ENCODE measurements at places on chromosomes 5 and 9.

DNA sequence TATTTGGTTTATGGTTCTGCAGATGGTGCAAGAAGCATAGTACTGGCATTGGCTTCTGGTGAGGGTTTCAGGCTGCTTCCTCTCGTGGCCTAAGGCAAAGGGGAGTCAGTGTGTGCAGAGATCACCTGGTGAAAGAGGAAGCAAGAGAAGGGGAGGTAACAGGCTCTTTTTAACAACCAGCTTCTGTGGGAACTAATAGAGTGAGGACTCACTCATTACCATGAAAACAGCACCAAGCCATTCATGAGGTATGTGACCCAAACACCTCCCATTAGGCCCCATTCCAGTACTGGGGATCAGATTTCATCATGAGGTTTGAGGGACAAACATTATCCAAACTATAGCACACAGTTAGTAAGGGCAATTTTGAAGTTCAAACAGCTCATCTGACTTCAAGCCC lies 263.5 kb downstream of the TMEM38B start:
- DNase-seq = no peak

- DNase-seq = peak; percentile 42
Measured at GRCh38 chr9:36023260-36024048, 13.3 kb upstream of the RECK start.

GRCh38 chr9:76486151-76486550 lies 27.2 kb downstream of the GCNT1 start:
- DNase-seq = no peak

GRCh38 chr9:8673830-8674229 lies 874.3 kb upstream of the DMAC1 start:
- no peak for DNase-seq

GRCh38 chr5:56565644-56566043 lies 249.7 kb upstream of the MAP3K1 start:
- DNase-seq = no peak

DNA sequence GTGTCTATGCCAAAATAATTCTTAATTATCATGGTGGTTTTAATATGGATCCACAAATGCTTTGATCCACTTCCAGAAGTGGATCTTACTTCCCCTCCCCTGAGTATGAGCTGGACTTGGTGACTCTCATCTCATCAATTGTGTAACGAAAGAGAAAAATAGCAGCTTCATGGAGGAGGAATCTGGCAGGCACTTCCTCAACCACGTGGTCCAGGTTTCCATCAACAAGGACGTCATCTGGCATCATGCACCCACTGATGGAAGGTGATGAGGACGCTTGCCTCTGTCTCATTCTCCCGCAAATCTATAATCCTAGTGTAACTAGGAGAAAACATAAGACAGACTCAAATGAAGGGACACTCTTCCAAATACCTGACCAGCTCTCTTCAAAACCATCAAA lies 54.6 kb upstream of the S1PR3 start:
- DNase-seq = no peak

DNA sequence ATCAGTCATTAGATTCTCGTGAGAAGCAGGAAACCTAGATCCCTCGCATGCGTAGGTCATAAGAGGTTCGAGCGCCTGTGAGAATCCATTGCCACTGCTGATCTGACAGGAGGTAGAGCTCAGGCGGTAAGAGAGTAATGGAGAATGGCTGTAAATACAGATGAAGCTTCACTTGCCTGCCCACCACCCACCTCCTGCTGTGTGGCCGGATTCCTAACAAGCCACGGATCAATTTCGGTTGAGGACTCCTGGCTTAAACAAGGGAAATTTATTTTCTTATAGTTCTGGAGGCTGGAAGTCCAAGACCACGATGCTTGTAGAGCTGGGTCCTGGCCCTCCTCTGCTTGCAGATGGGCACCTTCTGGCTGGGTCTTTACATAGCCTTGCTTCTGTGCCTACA lies 200.4 kb downstream of the PCSK5 start:
- DNase-seq = no peak

- no peak for DNase-seq
Measured at GRCh38 chr5:59800347-59800893, 93.1 kb downstream of the PDE4D start.

GRCh38 chr9:20701060-20701459 lies 17.0 kb downstream of the FOCAD start:
- no peak for DNase-seq

DNA sequence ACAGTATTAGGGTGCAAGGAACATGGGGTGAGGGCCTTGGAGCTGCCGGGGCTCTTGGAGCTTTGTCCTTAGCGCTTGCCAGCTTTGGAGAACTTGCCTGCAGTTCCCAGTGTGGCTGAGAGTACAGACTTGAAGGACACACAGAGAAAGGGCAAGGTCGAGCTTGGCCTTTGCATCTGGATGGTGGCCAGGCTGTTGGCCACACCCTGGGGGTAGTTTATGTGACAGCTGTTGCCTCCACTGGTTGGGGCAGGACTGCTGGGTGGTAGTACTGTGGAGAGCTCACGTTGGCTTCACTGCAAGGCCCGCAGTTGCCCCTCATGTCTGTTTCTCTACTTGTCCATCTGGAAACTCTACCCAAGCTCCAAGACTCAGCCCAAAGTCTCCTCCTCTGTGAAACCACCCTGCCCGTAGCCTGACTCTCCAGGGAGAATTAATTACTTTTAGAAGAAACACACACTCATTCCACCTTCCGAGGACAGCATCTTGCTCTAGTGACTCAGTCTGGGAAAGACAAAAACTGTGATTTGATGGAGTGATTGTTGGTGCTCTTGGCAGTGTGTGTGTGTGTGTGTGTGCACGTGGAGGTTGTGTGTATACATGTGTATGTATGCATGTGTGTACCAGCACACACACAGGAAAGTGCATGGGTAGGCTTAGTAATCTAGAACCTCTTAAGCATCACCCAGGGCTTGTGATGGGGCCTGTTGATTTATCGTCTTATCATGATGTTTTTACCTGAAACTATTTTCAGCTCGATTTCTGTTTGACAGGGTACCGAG lies 57.8 kb downstream of the TENT4A start:
- DNase-seq = no peak
